Occipital lobe (tissue), 3 donors: ENCODE measurements at places on chromosomes 2 and 18. TPM values are rescaled to one million over a fixed set of nuclear protein-coding genes. Genes with fewer than 3 reads are reported as not detected.

DNA sequence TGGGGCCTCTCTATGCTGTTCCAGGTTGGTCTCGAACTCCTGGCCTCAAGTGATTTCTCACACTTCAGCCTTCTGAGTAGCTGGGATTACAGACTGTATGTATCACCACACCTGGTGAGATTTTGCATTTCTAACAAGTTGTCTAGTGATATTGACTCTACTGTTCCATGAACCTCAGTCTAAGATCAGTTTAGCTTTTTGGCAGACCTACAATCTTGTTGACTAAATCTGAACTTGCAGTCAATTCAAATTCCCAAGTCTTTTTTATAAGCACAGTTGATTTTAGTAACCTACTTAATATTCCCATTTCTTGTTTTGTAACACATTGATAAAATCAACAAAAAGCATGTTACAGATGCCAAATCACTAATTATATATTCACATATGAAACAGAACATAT, 266.1 kb upstream of the CYP26B1 start:
- no peak for DNase-seq

GRCh38 chr2:3608373-3609278, 13.7 kb downstream of the COLEC11 start:
- no peak for DNase-seq

- DNase-seq = no peak
Measured at GRCh38 chr2:38091760-38092159, 15.8 kb upstream of the CYP1B1 start.

CYTIP gene
- 5.1 TPM for total RNA-seq

- DNase-seq = peak; percentile 4
Measured at GRCh38 chr2:181810823-181811695, 80.5 kb upstream of the ITPRID2 start.

DNA sequence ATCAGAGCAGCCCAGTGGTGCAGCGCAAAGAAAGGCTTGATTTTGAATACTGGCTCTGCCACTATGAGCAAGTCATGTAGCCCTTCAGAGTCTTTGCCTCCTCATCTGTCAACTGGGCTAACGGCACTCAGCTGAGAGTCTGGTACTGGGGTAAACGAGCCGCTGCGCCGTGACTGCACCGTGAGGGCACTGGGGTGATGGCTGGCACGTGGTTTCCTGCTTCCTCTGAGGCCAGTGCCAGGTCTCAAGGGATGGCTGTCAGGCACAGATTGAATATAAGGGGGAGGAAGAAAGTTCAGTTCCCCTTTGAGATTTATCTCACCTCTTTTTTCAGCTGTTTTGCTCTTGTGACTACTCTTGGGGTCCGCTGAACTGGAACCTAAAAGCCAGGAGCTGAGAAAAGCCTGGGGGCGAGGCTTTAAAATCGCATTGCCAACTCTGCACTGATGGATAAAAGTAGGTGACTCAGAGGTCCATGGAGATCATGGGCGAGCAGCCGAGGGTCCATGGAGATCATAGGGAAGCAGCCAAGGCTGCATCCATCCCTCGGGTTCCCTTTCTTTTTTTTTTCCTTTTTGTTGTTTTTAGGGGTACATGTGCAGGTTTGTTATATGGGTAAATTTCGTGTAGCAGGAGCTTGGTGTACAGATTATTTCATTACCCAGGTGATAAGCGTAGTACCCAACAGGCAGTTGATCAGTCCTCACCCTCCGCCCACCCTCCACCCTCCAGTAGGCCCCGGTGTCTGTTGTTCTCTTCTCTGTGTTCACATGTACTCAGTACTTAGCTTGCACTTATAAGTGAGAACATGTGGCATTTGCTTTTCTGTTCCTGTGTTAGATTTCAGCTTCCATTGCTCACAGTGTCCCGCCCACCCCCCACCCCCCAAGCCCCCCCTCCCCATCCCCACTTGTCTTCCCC, 114.3 kb downstream of the SPP2 start:
- no peak for DNase-seq

SRD5A2 gene
- total RNA-seq = not detected

- no peak for DNase-seq
Measured at GRCh38 chr2:23243073-23243659, 141.8 kb upstream of the KLHL29 start.

GRCh38 chr18:69985239-69985638, 37.6 kb upstream of the CD226 start:
- DNase-seq = no peak
